ENCODE measurements at places on chromosomes 3 and 15. TPM values are rescaled to one million over a fixed set of nuclear protein-coding genes. Genes with fewer than 3 reads are reported as not detected.

GRCh38 chr3:184986366-184986889, 166.4 kb downstream of the C3orf70 start:
- H3K4me1 ChIP-seq, result no peaks in the 10 kb centered on the region
- no peak for DNase-seq
- no peaks in the 10 kb centered on the region for H3K27me3 ChIP-seq
- H3K36me3 ChIP-seq, result peaks cover 31% of the 10 kb centered on the region
- H3K4me3 ChIP-seq, result no peak overlapping the region

GRCh38 chr3:193377591-193377990, 962 bp downstream of the ATP13A5 start:
- no peak for DNase-seq
- H3K4me1 ChIP-seq, result no peaks in the 10 kb centered on the region
- peaks cover 2% of the 10 kb centered on the region for H3K27me3 ChIP-seq
- H3K4me3 ChIP-seq, result no peak overlapping the region

DNA sequence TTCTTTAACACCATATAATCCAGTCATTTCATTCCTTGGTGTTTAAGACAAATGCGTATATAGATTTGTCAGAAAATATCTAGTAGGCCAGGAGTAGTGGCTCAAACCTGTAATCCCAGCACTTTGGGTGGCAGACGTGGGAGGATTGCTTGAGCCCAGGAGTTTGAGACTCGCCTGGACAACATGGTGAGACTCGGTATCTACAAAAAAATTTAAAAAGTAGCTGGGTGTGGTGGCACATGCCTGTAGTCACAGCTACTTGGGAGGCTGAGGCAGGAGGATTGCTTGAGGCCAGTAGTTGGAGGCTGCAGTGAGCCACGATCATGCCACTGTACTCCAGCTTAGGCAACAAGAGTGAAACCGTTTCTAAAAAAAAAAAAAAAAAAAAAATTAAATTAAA, 1.9 kb upstream of the MTMR14 start:
- DNase-seq, result no peak
- peaks cover 19% of the 10 kb centered on the region for H3K4me1 ChIP-seq
- peaks cover 11% of the 10 kb centered on the region for H3K36me3 ChIP-seq
- no peak overlapping the region for H3K4me3 ChIP-seq
- H3K27ac ChIP-seq, result no peak overlapping the region

DNA sequence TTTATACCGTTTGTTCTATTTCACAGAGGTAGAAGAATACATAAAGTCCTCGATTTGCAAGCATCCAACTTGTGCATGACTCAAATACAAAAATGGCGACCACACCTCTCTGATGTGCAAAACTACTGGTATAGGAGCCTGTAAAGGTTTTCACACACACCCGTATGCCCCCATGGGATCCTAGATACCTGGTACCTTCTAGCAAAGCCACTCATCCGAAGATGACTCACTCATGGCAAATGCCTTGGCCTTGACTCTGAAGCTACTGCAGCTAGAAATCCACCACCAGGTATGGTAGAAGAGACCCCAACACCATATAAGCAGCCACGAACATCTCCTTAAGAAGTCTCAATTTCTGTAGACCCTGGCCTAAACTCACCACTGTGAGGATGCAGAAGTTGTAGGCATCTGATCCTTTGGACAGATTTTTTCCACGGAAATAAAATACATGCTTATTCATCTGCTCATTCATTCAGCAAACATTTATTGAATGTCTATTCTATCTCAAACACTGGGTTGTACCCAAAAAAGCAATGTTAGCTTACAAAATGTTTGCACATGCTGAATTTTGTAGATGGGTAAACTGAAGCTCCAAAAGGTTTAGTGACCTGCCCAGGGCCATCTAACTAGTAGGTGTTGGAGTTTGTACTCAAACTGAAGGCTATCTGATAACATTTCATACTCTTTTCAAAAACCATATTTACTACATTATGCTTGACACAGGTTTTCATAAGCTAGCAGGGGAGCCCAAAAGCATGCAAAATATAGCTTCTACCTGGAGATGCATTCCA, 158.8 kb downstream of the RORA start:
- H3K27me3 ChIP-seq, result peaks cover 19% of the 10 kb centered on the region
- H3K4me1 ChIP-seq, result no peaks in the 10 kb centered on the region

DNA sequence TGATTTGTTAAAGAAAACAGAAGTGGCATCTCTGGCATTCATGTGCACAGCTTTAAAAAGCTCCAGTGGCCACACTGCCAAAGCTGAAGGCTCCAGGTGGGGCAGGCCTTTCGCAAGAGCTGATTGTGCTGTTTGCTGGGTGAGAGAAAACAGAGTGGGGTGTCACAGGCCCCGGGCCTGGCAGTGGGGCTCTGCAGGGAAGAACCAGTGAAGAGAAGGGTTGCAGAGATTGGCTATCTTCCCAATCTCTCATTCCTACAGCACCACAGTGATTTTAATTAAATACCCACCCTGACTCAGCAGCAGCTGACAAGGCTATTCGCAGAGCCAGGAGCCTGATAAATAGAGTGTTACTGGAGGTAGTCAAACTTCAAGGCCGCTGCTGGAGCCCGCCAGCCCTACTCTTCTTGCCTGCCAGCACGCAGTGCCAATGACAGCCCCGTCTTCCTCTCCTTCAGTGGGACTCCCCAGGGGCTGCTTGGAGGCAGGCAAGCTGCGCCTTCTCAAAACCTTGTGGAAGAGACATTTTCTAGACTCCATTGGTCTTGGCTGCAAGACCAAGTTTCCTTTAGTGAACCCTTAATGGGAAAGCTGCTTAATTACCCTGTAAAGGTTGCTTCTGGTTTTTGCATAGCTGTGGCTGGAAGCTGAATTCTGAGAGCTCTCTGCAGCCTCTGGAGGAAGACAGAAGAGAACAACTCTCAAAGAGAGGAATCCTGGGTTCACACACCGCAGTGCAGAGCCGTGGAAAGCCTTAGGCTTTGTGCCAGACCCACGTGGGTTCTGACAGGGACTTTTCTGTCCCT, 225.8 kb upstream of the SLCO3A1 start:
- H3K27me3 ChIP-seq, result no peaks in the 10 kb centered on the region
- no peak for DNase-seq
- no peaks in the 10 kb centered on the region for H3K4me1 ChIP-seq
- H3K4me3 ChIP-seq, result no peak overlapping the region
- no peak overlapping the region for H3K27ac ChIP-seq

- no peak for DNase-seq
- H3K27me3 ChIP-seq, result no peaks in the 10 kb centered on the region
- no peaks in the 10 kb centered on the region for H3K4me1 ChIP-seq
- H3K4me3 ChIP-seq, result no peak overlapping the region
- no peaks in the 10 kb centered on the region for H3K36me3 ChIP-seq
Measured at GRCh38 chr3:153338487-153338886, 176.5 kb downstream of the RAP2B start.

GRCh38 chr3:191087391-191087790, 111.7 kb upstream of the OSTN start:
- no peak for DNase-seq
- no peaks in the 10 kb centered on the region for H3K36me3 ChIP-seq
- H3K4me1 ChIP-seq, result no peaks in the 10 kb centered on the region
- no peaks in the 10 kb centered on the region for H3K27me3 ChIP-seq
- no peak overlapping the region for H3K4me3 ChIP-seq

- no peaks in the 10 kb centered on the region for H3K36me3 ChIP-seq
- H3K4me1 ChIP-seq, result no peaks in the 10 kb centered on the region
- DNase-seq, result no peak
- no peak overlapping the region for H3K4me3 ChIP-seq
Measured at GRCh38 chr3:164236851-164237250, 841.4 kb downstream of the SI start.

- H3K4me1 ChIP-seq, result peaks cover 11% of the 10 kb centered on the region
- no peak overlapping the region for H3K4me3 ChIP-seq
- H3K27ac ChIP-seq, result no peak overlapping the region
- no peaks in the 10 kb centered on the region for H3K27me3 ChIP-seq
- no peak for DNase-seq
Measured at GRCh38 chr3:122505676-122506075, 9.1 kb downstream of the KPNA1 start.

GRCh38 chr15:58994906-58995453, 7.5 kb downstream of the RNF111 start:
- H3K4me3 ChIP-seq, result no peak overlapping the region
- no peaks in the 10 kb centered on the region for H3K27me3 ChIP-seq
- no peak overlapping the region for H3K27ac ChIP-seq
- no peak for DNase-seq
- peaks cover 17% of the 10 kb centered on the region for H3K4me1 ChIP-seq
- H3K36me3 ChIP-seq, result peaks cover 14% of the 10 kb centered on the region

DNA sequence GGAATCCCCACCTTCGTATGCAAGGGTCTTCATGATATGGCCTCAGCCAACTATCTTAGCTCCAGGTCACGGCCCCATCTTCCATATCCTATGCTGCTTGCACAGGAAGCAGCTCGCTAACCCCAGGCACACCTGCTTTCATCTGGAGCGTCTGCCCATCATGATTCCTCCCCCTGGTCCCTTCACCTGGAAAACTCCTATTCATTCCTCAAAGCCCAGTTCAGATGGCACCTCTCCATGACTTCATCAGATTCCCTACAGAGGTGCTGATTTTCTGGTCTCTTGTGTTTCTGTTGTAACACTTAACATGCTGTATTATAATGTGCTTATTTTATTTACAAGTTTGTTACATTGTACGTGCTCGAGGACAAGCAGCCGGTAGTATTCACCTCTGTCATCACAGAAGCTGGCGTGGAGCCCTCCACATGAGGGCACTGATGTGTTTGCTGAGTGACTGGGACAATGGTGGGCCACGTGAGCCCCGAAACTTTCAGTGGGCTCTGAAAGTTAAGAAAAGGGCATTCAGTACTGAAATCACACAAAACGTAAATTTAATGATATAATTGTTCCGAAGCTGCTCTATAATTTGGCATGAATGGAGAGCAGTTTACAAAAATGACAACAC, 16.2 kb downstream of the MUC20 start:
- no peak overlapping the region for H3K27ac ChIP-seq
- no peak for DNase-seq
- no peaks in the 10 kb centered on the region for H3K27me3 ChIP-seq

Gene NMNAT3
- polyA plus RNA-seq, result 2.8 TPM

Gene GPX1
- 238 TPM for polyA plus RNA-seq

Gene PARP3
- polyA plus RNA-seq, result 5.4 TPM

Gene CLDN18
- not detected for polyA plus RNA-seq

Gene TGM5
- not detected for polyA plus RNA-seq
